Esophagus mucosa (tissue), 1 donor: ENCODE measurements at places on chromosomes 4 and X. TPM values are rescaled to one million over a fixed set of nuclear protein-coding genes. Genes with fewer than 3 reads are reported as not detected.

The TXK gene
- 1.4 TPM for total RNA-seq

The SSR4 gene
- total RNA-seq: 168 TPM

The SOWAHB gene
- total RNA-seq: 9.6 TPM

The CFI gene
- total RNA-seq: 31.5 TPM

The UGT2B11 gene
- total RNA-seq: not detected

The IRS4 gene
- total RNA-seq: not detected

The TAB3 gene
- 17.5 TPM for total RNA-seq

The GPC4 gene
- 2.7 TPM for total RNA-seq

The CAPN6 gene
- total RNA-seq: 21.4 TPM

The CLDN22 gene
- total RNA-seq: 0.16 TPM

GRCh38 chr4:8390577-8390976, 49.9 kb downstream of the ACOX3 start:
- ATAC-seq: no peak

DNA sequence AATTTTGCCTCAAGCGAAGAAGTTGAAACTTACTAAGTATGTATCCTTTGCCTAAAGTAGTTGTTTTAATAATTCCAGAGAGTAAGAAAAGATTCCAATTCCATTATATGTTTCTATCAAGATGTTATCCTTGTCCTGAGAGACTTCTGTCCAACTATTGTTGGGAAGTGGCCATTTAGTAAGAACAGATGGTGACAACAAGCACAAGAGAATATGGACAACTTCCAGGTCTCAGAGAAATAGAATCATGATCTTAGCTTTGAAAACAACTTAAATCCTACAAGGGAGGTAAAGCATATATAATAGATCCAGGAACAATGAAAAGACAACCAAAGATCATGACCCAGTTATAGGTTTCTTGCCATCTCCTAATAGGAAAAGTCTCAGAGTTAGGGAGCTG, 486.6 kb upstream of the PCDH10 start:
- ATAC-seq: no peak

DNA sequence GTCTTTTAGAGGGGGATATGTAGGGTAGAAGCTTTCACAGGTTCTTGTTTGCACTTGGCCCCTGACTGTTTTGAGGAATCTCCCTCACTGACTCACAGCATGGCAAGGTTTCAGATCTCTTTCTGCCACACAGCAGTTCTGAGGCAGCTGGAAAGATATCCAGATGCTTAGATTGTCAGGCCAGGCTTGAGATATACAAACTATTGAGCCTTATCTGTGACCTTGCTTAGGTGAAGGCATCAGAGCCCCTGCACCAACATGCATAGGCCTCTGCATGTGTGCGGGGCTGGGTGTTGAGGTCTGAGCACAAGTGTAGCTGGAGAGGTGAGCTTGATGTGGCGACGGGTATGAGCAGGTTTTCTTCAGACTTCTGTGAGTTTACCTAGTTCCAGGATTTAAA, 80.9 kb upstream of the MSANTD1 start:
- peak; percentile 11 for ATAC-seq

DNA sequence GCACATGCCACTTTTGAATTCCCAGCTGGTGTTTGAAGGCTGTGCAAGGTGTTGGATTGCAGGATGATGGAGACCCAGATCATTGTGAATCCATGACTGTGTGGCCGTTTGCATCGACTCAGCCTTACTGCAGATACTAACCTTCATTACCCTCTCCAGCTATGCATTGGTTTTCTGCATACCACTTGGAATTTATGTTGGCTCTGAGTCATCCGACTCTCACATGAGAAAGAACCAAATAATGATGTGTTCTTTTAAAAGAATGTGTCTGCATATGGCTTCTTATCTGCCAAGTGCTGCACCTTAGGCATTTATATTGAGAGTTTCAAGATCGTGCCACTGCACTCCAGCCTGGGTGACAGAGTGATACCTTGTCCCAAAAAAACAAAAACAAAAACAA, 106.7 kb upstream of the PRKX start:
- ATAC-seq: no peak

- ATAC-seq: no peak
These were observed 62.3 kb downstream of the STAG2 start for GRCh38 chrX:124023838-124024238.

- no peak for ATAC-seq
These were observed 267.0 kb upstream of the KLF3 start for GRCh38 chr4:38396845-38397547.

DNA sequence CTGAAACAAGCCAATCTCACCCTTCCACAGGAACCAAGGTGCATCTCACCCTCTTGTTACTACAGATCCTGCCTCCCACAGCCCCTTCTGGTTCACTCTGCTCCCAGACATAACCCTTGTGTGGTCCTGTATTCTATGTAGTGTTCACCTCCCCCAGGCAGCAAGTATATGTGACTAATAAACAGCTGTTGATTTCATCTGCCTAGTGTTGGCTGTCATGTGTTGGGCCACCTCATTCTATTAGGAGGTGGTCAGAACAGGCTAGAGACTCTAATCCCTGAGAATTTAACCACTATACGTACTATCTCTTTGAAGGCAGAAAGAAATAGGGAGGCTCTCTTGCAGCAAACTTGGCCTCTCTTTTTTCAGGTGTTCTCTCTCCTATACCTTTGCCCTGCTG, 134.3 kb upstream of the RPL34 start:
- ATAC-seq: no peak

- ATAC-seq: peak; percentile 72
These were observed 283.3 kb downstream of the PTTG2 start for GRCh38 chr4:38243388-38244053.

DNA sequence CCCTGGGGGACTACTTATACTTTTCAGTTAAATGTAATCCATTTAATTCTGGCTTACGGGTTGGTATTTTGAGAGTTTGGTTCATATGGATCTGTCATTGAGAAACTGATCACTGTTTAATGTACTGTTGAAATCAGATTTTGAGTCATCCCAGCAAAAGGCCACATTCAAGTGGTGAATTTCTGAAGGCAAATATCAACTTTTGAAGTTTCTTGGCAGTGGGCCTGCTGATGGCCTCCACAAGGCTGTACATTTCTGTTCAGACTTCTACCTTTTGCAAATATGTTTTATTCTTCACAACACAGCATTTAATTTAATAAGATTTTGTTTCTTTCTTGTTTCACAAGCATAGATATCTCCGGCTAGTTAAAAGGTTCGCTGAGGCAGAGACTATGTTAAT, 138.7 kb downstream of the PDGFC start:
- no peak for ATAC-seq

GRCh38 chr4:650461-650860, 23.6 kb downstream of the ATP5ME start:
- no peak for ATAC-seq

- no peak for ATAC-seq
These were observed 19.4 kb upstream of the SMIM31 start for GRCh38 chr4:164734484-164734883.

- no peak for ATAC-seq
These were observed 95.4 kb downstream of the NYX start for GRCh38 chrX:41542536-41542935.
